ENCODE measurements at places on chromosomes 7 and 10.

DNA sequence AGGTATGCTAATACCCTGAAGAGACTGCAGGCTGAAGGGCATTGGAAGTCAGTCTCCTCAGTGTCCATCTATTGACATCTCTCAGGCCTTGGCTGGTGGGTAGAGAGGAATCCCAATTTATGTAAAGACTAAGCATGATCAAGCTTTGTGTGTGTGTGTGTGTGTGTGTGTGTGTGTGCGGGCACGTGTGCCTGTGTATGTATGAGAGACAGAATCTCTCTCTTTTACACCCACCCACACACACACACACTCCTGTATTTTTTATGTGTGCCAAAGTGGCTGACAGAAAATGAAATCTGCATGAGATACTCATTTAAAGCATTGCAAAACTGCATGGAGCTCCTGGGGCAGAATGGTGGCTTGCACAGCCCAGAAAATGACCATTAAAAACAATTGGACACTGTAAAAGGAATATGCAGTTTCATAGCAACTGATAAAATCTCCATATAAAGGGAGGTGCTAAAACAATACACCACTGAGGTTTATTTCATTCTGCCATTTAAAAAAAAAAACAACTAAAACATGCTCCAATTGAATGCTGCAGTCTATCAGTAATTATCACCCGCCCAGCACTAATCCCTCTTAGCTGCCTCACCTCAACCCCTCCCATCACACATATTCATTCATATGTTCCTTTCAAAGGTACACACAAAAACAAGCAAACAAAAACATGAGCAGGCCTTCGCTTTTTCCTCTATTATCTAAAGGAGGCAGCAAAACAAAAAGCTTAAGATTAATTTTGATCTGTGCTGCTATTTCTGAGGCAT lies 385.0 kb downstream of the KCNMA1 start:
- DNase-seq: no peak

- DNase-seq: no peak
Measured at GRCh38 chr10:14485986-14486385, 155.3 kb upstream of the FRMD4A start.

GRCh38 chr7:1057416-1058291 lies 13.3 kb downstream of the GPR146 start:
- DNase-seq: no peak

- no peak for DNase-seq
Measured at GRCh38 chr10:124701881-124702656, 42.1 kb downstream of the FAM53B start.

- peak; percentile 45 for DNase-seq
Measured at GRCh38 chr10:27258838-27259812, 18.5 kb upstream of the ACBD5 start.

DNA sequence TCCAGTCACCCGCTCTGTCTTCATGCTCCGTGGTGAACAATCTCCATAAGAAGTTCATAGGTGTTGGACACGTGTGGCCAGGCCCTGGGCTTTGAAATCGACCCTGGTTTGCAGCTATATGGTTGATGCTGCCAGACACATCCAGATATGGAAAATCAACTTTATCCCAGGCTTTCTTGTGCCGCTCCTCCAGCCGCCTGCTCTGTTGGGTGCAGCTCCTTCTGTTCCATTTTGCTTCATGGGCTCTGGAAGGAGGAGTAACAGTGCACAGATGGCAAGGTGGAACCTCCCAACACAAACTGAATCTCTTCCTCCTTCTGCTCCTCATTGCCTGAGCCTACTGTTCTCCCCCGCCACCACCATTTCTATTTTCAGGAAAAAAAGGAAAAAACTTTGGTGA lies 44.7 kb downstream of the THNSL1 start:
- DNase-seq: no peak

GRCh38 chr7:123538897-123539296 lies 4.5 kb upstream of the IQUB start:
- DNase-seq: no peak

GRCh38 chr10:100827819-100828737 lies 82.7 kb downstream of the PAX2 start:
- DNase-seq: peak; percentile 57

DNA sequence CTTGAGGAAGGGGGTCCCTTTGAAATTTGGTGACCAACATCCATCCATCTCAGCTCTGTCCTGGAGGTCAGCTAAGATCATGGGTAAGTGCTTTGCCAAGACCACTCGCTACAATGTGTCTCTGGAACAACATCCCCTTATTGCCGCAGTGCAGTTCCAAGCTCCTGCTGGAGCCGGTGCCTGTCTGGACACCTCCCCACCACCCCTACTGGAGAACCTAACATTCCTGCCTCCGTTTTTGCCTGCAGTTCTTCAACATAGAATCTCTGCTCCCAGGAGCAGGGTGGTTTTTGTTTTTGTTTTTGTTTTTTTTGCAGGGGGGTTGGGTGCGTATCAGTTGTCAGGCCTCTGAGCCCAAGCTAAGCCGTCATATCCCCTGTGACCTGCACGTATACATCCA lies 51.2 kb upstream of the FXYD4 start:
- DNase-seq: no peak

GRCh38 chr10:133393401-133394063 lies 425 bp upstream of the MTG1 start:
- DNase-seq: no peak

- DNase-seq: no peak
Measured at GRCh38 chr7:16636555-16637101, 8.9 kb downstream of the ANKMY2 start.
